ENCODE measurements at places on chromosomes 1 and 21.

GRCh38 chr1:10634428-10635084 lies 159.8 kb downstream of the PEX14 start:
- DNase-seq: no peak

GRCh38 chr1:156682166-156682890 lies 5.1 kb upstream of the NES start:
- DNase-seq: no peak

- DNase-seq: peak; percentile 4
These were observed 3.5 kb upstream of the PADI1 start for GRCh38 chr1:17201201-17202021.

DNA sequence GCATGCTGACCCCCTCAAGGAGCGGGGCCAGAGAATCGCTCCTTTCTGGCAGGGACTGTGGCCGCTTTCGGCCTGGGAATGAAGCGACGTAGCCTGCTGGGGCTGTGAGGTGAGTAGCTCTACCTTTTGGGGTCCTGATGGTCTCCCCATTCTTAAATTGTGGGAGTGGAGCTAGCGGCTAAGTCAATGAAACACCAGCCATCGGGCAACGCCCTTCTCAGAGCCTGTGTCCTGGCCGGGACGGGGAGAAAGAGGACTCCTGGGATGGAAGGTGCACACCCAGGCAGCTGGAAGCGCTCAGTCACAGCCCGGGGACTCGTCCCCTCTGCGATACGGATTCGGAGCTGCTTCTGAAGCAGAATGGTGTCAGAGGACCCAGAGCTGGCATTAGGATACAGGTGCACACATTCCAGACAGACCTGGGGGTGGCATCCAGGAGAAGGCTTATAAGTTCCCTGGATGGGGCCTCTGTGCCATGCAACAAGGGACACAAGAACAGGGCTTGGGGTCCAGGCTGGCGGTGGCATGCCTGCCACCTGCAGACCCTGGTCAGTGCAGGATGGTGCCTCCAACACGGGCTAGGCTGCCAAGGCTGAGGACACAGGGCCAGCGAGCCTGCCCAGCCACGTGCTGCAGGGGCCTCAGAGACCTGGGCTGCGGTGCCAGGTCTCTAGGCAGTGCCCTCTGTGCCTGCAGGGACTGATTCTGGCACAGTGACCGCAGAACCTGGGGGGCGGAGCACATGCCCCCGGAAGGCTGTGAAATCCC lies 945 bp upstream of the WNT9A start:
- no peak for DNase-seq

DNA sequence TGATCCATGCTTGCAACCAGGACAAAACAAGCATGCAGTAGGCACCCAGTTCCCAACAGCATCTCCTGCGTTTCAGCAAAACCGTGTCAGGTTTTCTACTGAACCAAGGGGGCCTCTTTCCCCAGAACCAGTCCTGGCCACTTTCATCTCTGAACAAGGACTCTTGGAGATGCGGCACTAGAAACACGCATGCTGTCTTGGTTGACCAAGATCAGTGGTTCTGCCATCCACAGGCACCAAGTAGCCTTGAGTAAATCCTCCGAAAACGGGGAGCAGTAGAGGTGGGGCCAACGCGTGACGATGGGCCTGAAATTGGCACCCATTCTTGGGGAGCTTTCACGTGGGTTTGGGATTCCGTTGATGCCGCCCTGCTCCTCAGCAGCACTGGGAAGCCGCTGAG lies 62.5 kb upstream of the AJAP1 start:
- DNase-seq: no peak

DNA sequence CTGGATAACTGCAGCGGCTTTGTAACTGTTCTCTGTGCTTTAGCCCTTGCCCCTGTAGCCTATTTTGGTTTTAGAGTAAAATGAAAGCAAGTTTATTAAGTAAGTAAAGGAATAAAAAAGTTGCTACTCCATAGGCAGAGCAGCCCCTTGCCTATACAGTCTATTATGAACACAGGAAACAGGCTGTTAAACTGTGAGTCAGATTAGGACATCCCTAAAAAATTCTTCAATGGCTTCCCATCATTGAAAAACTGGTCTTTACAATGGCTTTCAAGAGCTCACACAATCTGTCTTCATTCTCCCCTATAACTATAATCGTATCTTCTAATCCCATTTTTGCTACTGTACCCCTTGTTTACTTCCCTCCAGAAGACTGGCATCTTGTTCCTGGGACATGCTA lies 43.0 kb downstream of the ATG4C start:
- no peak for DNase-seq

DNA sequence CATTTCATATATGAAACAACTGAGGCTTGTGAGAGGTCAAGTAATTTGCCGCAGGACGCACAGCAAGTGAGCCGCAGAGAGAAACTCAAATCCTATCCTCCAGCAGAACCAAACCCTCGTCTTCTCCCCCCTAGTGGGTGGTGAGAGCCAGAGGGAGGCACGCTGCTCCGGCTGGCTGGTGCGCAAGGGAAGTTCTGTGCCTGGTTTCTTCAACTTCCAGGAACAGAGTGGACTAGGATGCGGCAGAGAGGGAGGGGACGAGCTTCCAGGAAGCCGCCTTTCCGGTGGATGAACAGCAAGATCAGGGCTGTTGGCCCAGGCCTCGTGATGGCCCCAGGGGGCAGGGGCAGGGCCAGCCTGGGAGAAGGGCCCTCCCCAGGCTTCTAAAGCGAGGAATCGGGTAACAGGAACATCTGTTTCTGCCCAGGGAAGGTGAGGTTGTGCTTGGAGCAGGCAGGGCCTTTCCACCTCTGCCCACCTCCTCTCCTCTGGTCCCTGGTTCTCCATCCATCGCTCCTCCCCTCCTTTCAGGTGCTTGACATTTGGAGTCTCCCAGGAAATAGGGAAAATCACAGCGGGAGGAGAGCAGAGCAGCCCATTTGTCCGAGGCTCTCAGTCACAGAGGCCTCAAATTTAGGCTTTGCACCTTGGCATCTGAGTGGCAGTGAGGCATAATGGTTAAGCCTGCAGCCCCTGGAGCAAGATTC lies 16.8 kb upstream of the PDIK1L start:
- no peak for DNase-seq

Data from GM12865 (cell line).